Choroid plexus epithelial cell (primary cell): ENCODE measurements at places on chromosomes 6 and 20.

- no peak for DNase-seq
Observed at GRCh38 chr6:30211899-30212298, 1.3 kb downstream of the TRIM26 start.

DNA sequence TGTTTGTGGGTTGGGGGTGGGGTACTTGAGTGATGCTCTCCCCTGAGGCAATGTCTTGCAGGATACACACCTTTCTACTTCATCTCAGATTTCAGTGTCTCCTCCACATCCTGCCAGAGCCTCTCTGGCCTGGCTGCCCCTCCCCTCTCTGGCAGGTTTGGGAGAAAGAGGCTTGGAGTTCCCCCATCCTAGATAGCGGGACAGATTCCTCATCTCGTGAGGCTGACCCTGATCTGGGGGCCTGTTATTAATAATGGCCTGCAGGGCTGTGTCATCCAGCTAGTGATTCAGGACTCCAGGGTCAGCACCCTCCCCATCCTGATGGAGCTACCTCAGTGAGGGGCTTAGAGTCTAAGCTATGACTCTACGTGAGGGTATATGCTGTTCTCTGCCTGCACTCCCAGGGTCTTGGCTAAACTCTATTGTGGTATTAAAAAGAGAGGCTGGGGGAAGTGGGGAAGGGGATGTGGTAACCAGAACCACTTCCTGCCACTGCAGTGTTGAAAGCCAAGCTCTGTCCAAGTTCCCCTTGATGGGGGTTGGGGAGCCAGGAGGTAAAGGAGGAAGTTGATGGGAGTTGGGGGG, 3.7 kb upstream of the MMP9 start:
- DNase-seq = no peak

- peak; percentile 67 for DNase-seq
Observed at GRCh38 chr6:13488015-13488895, 855 bp upstream of the GFOD1 start.

DNA sequence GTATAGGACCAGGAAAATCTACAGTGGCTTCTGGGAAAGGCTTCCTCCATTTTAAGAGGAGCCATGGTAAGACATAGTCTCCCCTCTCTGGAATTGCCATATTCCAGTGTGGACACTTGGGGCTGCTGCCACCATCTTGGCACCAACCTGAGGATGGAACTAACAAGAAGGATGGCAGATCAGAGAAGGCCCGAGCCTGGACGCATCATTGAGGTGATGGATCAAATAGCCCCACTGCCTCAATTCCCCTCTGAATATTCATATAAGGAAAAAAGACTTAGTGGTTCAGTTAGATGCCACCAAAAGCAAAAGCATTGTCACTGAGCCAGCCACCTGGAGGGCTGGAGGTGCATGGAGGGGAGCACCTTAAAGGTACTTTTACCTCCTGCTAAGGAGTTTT, 25.9 kb downstream of the PLAGL2 start:
- no peak for DNase-seq

DNA sequence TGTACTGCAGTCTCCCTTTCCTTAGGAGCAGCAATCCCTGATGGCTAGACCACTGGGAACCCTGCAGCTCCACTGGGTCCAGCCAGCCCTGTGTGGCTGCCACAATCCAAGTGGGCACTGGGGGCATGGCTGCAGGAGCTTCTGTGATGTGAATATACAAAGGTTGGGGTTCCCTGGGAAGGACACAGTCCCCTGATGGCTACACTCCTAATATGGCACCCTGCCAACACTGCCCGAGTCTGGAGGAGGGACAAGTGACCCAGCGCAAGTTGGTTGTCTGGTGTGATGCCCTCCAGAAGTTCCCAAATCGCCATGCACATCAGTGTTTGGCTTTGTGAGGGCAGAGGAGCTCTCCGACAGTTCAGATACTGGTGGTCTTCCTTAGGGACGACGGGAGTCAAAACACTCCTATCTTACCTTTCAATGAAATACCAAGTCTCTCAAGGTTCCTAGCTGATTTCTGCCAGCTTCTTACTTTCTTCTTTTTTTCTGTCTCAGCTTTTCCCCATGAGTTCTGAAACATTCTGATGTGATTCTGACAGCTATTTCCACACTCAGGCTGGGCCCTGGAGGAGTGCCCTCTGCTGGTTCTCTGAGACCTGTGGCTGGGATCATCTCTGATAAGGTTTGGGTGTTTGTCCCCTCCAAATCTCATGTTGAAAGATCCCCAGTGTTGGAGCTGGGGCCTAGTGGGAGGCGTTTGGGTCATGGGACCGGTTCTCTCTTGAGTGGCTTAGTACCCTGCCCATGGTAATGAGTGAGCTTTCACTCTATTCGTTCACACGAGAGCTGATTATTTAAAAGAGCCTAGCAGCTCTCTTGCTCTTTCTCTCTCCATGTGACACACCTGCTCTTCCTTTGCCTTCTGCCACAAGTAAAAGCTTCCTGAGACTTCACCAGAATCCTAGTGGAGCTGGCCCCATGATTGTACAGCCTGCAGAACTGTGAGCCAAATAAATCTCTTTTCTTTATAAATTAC, 15.5 kb upstream of the ZFP57 start:
- peak; percentile 34 for DNase-seq

DNA sequence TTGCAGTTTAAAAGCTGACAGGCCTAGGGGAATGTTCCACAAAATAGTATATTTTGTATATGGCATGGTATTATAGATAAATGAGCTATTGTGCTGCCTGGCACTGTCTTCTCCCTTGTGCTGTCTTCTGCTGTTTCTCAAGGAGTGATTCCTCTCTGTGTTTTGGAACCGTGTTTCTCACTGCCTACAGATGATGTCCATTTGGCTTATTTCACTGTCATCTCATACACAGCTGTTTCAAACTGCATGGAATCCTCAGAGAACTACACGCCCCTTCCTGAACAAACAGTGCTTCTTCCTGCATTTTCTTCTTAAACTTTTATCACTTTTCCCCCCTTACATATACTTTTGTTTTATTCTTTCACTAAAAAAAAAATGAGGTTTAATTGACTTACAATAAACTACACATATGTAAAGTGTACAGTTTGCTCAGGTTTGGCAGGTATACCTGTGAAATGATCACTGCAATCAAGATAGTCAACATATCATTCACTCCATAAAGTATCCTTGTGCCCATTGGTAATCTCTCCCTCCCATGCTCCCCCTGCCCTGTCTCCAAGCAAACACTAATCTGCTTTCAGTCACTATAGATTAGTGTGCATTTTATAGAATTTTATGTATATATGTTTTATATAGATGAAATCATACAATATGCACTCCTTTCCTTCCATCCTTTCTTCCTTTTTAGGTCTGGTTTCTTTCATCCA, 43.0 kb downstream of the CBFA2T2 start:
- DNase-seq = peak; percentile 34

- DNase-seq = peak; percentile 80
Observed at GRCh38 chr6:2103765-2104523, 141.5 kb downstream of the GMDS start.
